ENCODE measurements at places on chromosomes 1 and 21. TPM values are rescaled to one million over a fixed set of nuclear protein-coding genes. Genes with fewer than 3 reads are reported as not detected.

Gene FAM163A
- not detected for total RNA-seq

Gene RGS8
- total RNA-seq, result 0.28 TPM

Gene CFAP141
- total RNA-seq, result not detected

Gene WNT2B
- total RNA-seq, result 3.4 TPM

Gene PALMD
- 31.9 TPM for total RNA-seq

Gene FHAD1
- 0.19 TPM for total RNA-seq

Gene CFAP298
- total RNA-seq, result 25.7 TPM

Gene TTF2
- 18.2 TPM for total RNA-seq

Gene HEYL
- 0.19 TPM for total RNA-seq

Gene ZNF648
- not detected for total RNA-seq
